ENCODE measurements at places on chromosomes 5 and 9. TPM values are rescaled to one million over a fixed set of nuclear protein-coding genes. Genes with fewer than 3 reads are reported as not detected.

The RBM22 gene
- 70.4 TPM for total RNA-seq

The LOX gene
- not detected for total RNA-seq

The NIPSNAP3A gene
- total RNA-seq: 20.1 TPM

The SPAG8 gene
- 1.4 TPM for total RNA-seq

The PCSK1 gene
- total RNA-seq: not detected

The ZNF367 gene
- total RNA-seq: 26.1 TPM

The SKP1 gene
- total RNA-seq: 204 TPM

The PCDHGA4 gene
- 0.43 TPM for total RNA-seq

The FRMD3 gene
- total RNA-seq: 0.50 TPM

The PCDHA9 gene
- not detected for total RNA-seq

The DND1 gene
- total RNA-seq: 2.8 TPM

The FUT7 gene
- total RNA-seq: 0.41 TPM

The LCP2 gene
- total RNA-seq: 381 TPM

The OSMR gene
- total RNA-seq: not detected

The SLC22A5 gene
- total RNA-seq: 3.4 TPM

The CCDC171 gene
- 0.98 TPM for total RNA-seq

The PAPPA gene
- not detected for total RNA-seq

The OTULIN gene
- total RNA-seq: 61.9 TPM

The TEK gene
- total RNA-seq: not detected

The SLC6A7 gene
- not detected for total RNA-seq

The TERT gene
- total RNA-seq: 11.2 TPM

The GARIN3 gene
- total RNA-seq: not detected

The OTP gene
- total RNA-seq: not detected

The ABL1 gene
- 31.9 TPM for total RNA-seq

The STPG3 gene
- not detected for total RNA-seq

The AHRR gene
- total RNA-seq: 42.2 TPM

The FBXL7 gene
- total RNA-seq: not detected

The CDH9 gene
- not detected for total RNA-seq

The BTNL8 gene
- not detected for total RNA-seq

The CDC20B gene
- total RNA-seq: 0.32 TPM

The LCN9 gene
- not detected for total RNA-seq

The CTNNAL1 gene
- total RNA-seq: 8.4 TPM

The MCC gene
- total RNA-seq: 3.2 TPM

The OBP2B gene
- total RNA-seq: not detected

The CD74 gene
- total RNA-seq: 634 TPM

The ACOT12 gene
- not detected for total RNA-seq

The CRB2 gene
- not detected for total RNA-seq

The MZB1 gene
- 61.8 TPM for total RNA-seq

The SFXN1 gene
- total RNA-seq: 184 TPM

The F12 gene
- 1.2 TPM for total RNA-seq

The IFNA2 gene
- total RNA-seq: not detected

The TRIM36 gene
- 0.16 TPM for total RNA-seq

The RNF183 gene
- not detected for total RNA-seq

The ESM1 gene
- 0.20 TPM for total RNA-seq

The CEP78 gene
- total RNA-seq: 33.2 TPM

The SNCAIP gene
- total RNA-seq: not detected

The VDAC1 gene
- 237 TPM for total RNA-seq

The GCNT4 gene
- total RNA-seq: 0.39 TPM

The OR1J2 gene
- not detected for total RNA-seq

The DMRT3 gene
- not detected for total RNA-seq

The CD180 gene
- 0.27 TPM for total RNA-seq

The CCL21 gene
- not detected for total RNA-seq

The SPINK13 gene
- not detected for total RNA-seq

The SPINK6 gene
- not detected for total RNA-seq

The VLDLR gene
- 4.5 TPM for total RNA-seq

The EGFLAM gene
- total RNA-seq: not detected

The CCL27 gene
- total RNA-seq: 0.25 TPM

Measured in T-helper 2 cell treated with Interferon-gamma antibody and Interleukin-4, amounts not matched to agents 100 ng/mL and 5 ng/mL, for 36 hours (primary cell).